ENCODE measurements at places on chromosomes 5 and 9.

DNA sequence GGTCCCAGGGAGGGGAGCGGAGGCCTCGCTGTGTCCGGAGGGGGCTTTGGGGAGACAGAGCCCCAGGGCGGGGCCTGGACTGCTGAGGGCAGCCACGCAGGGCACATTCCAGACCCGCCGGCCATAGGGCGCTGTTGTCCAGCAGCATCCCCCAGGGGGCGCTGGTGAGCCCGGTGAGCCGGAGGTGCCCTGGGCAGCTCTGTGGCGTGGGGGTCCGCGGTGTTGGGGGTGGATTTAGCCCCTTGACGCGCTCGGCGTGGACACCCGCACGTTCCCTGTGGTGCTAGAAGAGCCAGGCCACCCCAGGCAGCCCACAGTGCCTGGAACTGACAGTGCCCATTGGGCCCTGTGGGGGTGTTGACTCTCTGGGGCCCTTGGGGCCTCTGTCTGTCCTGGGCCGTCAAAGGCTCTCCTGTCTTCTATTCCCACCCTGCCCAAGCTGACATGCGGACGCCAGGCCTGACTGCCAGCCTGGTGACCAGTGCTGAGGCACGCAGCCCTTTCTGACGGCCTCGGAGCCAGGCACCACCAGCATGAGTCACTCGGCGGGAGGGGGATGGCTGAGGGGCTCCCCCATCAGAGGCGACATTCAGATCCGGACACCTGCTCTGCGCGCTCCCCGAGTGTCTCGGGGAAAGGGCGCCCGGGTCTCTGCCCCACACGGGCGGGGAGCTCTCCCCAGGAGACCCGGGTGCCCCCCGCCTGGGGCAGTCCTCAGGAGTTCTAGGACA lies 23.9 kb downstream of the TPPP start:
- DNase-seq = peak; percentile 54

GRCh38 chr9:120625222-120625621 lies 45.3 kb upstream of the CDK5RAP2 start:
- DNase-seq = no peak

DNA sequence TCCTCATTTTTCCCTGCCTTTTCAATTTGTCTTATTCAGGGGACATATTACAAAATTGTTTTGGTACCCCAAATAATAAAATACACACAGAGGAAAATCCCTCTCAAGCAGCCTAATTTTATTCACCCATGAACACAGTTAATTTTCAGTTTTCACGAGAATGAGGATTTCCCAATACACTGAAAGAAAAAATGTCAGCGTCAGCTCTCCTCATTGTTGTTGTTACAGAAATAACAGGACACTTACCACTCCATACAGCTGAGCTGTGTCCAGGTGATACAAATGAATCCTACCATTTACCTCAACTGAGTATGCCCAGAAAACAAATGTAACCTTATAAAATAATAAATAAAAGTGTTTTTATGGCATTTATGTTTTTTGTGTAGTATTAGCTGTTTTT lies 144.6 kb upstream of the PCA3 start:
- DNase-seq = no peak

GRCh38 chr9:114678795-114679194 lies 3.2 kb downstream of the TEX48 start:
- DNase-seq = no peak

- DNase-seq = no peak
These were observed 4.4 kb upstream of the OR2S2 start for GRCh38 chr9:35962126-35962906.

GRCh38 chr5:23494558-23494957 lies 12.9 kb upstream of the PRDM9 start:
- DNase-seq = no peak

- DNase-seq = no peak
These were observed 144.9 kb downstream of the PRKACG start for GRCh38 chr9:68869022-68869421.

DNA sequence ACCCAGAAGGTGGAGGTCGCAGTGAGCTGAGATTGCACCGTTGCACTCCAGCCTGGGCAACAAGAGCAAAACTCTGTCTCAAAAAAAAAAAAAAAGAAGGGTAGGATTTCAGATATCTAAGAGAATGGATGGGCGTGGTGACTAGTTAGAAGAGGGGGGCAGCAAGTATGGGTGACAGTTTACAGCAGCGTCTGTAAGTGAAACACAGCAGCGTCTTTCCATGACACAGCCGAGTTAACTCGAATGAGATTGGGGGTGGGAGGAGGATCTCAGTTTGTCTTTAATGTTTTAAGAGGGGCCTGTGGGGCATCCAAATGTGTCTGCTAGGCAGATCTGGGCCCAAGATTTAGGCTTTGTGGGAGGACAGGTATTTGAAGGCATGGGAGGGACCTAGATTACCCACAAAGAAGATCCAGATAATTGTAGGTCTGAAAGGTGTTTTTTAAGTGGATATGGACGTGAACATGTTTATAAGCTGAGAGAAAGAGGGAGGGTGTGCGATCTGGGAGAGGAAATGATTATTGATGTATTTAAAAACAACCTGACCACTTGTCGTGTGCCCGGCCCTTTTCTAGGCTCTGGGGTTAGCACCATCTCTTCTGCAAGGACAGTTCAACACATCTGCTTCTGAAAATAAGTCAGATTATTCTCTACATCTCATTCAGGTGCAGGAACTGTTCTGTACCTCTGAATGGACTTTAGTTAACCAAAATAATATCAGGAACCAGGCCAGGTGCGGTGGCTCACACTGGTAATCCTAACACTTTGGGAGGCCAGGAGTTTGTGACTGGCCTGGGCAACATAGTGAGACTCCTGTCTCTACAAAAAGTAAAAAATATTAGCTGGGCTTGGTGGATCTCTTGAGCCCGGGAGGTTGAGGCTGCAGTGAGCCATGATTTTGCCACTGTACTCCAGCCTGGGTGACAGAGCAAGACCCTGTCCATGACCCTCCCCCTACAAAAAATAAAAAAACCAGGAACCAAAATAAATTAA lies 2.5 kb downstream of the CEP78 start:
- DNase-seq = no peak

- DNase-seq = no peak
These were observed 50.1 kb downstream of the TMEM167A start for GRCh38 chr5:83026930-83027687.

GRCh38 chr5:55149308-55149795 lies 10.6 kb upstream of the GPX8 start:
- no peak for DNase-seq

- DNase-seq = peak; percentile 8
These were observed 35.3 kb downstream of the NDFIP1 start for GRCh38 chr5:142143878-142144277.

- no peak for DNase-seq
These were observed 110.9 kb upstream of the IL6ST start for GRCh38 chr5:56105511-56106291.

DNA sequence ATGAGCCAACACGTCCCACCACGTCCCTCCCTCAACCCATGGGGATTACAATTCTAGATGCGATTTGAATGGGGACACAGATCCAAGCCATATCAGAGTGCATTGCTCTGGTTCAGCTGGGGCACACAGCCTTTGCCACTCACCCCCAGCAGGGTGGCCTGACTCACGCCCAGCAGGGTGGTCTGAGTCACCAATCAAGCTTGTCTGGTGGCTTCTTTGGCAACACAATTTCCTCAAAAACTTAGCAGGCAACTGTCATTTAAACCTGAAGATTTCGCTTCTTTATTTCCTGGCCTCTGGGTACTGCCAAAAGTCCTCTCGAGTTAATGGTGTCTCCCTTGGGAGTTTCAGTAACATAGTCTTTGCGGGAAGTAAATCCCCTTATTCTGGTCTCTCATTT lies 16.3 kb upstream of the SEMA5A start:
- no peak for DNase-seq

DNA sequence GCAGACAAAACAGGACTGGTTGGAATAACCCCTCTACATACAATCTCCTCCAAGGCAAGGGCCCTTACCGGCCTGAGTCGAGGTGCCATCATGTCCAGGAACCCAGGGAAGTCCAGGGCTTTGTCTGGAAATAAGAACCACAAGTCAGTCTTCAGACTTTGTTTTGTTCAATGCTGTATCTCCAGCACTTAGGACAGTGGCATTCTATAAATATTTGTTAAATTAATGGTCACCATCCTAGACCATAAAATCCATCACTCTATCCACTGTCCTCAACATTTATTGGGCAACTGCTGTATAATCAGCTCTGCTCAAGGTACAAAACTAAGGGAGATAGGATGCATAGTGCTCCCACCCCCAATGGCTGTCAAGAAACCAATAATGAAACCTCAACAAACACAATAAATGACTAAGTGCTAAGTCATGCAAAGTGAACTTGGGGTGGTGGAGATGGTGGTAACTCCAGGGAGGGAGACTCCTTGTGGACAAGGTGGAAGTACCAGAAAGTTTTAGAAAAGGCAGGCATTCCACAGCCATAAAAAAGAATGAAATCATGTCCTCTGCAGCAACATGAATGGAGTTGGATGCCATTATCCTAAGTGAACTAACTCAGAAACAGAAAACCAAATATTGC lies 5.0 kb downstream of the RELL2 start:
- no peak for DNase-seq

DNA sequence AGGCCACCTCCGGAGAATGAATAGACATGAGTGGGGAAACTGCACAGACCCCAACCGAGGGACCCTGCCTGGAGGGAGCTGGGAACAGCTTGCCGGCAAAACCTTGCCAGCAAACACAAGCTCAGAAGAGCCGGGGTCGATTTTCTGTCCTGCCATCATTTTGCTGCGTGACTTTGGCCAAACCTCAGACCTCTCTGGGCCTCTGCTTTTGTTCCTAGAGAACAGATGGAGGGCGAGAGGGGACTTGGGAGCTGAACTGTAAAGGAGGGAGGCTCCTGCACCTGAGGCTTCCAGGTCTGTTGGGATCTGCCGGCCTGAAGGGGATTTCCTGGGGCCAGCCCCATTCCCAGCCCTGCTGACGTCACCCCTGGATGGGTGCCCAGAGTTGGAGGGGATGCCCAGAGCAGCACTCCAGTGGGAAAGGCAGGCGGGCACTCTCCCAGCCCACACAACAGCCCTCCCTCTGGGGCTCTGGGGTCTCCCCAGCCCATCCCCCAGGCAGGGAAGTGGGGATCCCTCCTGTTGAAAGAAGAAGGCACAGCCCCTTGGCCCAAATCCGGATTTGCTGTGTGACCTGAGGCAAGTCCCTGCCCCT lies 40.4 kb upstream of the SYNPO start:
- no peak for DNase-seq

GRCh38 chr5:137515238-137515637 lies 16.1 kb upstream of the SPOCK1 start:
- DNase-seq = no peak

DNA sequence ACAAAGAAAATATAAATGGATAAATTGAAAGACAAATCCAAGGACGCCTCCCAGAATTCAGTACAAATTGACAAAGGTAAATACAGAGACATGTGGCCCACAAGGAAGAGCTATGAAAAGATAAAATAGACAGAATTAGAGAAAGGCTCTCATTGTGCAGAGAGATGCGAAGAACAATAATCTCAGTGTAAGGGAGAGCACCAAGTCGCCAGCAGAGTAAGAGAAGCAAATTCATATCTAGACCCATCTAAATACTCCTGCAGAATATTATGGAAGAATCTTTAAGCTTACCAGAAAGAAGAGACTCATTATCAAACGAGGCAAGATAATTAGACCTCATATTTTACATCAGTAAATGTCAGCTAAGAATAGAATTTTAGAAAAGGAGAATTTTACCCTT lies 101.7 kb upstream of the ITGA1 start:
- DNase-seq = no peak

- DNase-seq = no peak
These were observed 39.4 kb downstream of the APBA1 start for GRCh38 chr9:69632768-69633167.

DNA sequence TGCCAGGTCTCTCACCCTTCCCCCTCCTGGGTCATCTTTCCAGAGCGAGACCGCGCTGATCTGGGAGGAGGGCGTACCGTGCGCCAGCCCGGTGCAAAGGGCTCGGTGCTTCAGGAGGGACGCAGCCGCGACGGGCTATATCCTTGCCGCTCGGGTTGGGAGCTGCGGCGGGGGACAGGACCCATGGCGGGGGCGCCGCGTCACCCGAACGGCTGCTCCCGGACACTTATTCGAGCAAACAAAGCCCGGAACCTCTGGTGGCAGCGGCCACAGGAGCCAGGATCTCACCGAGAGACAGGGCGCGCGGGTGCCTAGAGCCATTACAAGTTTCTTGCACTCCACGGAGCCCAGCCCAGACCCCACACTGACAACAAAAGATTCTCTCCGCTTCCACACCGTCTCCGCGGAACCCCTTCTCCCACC lies 1.3 kb downstream of the SEMA6A start:
- DNase-seq = no peak

DNA sequence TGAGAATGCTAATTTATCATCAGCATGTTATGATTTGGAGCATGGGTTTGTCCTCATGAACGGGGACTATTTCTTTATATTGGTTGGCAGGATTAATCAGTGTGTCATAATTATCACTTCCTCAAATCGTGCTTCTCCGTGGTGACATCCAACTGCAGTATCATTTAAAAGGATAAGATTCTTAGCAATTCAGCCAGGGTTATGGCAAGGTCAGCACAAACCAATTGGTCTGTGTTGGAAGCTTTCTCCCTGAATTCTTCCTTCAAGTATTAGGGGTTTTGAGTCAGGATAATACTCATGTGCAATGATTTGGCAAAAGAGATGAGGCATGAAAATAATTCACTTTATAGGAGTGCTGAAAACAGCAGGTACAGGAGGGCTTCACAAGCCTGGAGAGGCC lies 5.5 kb upstream of the CAMLG start:
- DNase-seq = no peak

- DNase-seq = peak; percentile 16
These were observed 58.1 kb downstream of the ANGPTL2 start for GRCh38 chr9:127064335-127064734.

DNA sequence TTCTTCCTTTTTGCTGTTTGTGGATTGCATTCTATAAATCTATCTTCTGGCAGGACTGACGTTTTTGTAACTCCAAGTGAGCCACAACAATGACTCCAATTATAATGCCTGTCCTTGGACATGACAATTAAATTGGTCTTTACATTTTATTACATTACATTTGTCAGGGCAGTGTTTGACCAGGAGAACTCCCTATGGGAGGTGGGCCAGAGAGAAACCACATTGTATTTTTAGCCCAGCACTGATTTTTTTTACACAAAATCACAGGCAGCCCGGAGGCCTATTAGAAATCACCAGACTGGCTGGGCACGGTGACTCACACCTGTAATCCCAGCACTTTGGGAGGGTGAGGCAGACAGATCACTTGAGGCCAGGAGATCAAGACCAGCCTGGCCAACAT lies 99.1 kb upstream of the SMC5 start:
- no peak for DNase-seq

DNA sequence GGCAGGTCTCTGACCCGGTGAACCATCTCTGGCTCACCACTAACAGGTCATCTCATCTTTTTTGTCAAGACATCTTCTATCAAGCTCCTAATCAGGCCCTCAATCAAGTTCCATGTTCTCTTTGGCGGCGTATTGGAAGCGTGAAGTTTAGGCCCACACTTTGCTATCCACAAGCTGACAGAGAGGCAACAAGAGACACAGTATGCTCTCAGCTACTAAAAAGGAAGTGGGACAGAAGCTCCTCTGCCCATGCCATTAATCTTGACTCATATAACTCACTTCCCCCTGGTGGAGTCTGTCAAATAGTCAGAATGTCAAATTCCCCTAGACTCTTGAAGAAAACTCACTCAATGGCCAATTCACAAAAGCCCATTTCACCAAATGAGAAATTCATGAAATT lies 77.6 kb upstream of the TMC1 start:
- DNase-seq = peak; percentile 51
